GM23338 (cell line): ENCODE measurements at places on chromosomes 7 and 10.

GRCh38 chr10:21405981-21406380 is 119.5 kb downstream of the SKIDA1 start:
- DNase-seq = no peak

DNA sequence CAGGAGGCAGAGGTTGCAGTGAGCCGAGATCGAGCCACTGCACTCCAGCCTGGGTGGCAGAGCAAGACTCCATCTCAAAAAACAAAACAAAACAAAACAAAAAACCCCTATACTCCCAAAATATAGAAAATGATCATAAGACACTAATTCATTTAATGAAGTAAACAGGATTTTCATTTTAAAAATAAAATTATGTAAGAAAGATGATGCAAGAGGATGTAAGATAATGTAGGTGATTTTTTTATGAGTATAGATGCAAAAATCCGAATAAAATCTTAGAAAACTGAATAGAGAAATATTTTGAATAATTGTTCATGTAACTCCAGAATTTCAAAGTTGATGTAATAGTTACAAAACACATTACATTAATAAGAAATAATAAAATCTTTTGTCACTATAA is 3.6 kb upstream of the AS3MT start:
- DNase-seq = no peak

- no peak for DNase-seq
Measured at GRCh38 chr10:6071181-6072175, 9.3 kb upstream of the IL2RA start.

DNA sequence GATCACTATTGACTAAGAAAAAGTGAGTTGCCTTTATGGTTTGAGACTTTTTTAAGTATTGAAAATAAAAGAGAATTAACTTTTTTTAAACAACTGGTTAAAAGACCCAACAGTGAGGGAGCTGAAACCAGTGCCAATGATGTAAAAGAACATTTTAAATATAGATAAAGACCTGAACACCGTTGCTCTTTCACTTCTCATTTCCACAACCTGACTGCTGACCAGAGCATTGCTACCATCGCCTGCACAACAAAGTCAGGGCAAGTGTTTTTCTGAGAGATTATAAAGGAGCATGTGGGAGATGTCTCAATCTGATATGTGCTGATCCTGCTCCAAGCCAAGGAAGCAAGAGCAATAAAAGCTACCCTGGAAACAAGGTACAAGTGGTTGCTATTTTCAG is 34.7 kb downstream of the IMMP2L start:
- DNase-seq = no peak

- DNase-seq = no peak
Measured at GRCh38 chr7:144812379-144813283, 23.2 kb downstream of the TPK1 start.

- DNase-seq = no peak
Measured at GRCh38 chr7:84042110-84042539, 152.5 kb downstream of the SEMA3A start.

GRCh38 chr7:95590387-95591248 is 5.7 kb downstream of the PDK4 start:
- DNase-seq = no peak

DNA sequence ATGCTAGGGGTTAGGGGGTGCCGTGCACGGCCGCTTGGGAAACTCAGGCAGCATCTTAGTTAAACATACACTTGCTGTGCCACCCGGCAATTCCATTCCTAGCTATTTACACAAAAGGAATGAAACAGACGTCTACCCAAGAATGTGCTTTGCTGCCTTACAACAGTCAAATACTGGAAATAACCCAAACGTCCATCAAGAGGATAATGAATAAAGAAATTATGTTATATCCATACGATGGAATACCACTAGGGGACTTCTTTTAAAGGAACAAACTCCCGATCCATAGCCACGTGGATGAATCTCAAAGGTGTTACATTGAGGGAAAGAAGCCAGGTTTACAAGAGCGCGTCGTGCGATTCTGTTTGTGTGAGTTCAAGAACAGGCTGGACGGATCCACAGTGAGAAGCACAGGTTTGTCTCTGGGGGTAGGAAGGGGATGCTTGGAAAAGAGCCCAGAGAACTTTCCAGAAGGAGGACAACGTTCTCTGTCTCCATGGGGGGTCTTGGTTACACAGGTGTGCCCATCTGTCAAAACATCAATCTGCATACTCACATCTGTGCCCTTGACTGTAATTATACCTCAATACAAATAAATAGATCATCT is 41.8 kb downstream of the STK32C start:
- DNase-seq = no peak

DNA sequence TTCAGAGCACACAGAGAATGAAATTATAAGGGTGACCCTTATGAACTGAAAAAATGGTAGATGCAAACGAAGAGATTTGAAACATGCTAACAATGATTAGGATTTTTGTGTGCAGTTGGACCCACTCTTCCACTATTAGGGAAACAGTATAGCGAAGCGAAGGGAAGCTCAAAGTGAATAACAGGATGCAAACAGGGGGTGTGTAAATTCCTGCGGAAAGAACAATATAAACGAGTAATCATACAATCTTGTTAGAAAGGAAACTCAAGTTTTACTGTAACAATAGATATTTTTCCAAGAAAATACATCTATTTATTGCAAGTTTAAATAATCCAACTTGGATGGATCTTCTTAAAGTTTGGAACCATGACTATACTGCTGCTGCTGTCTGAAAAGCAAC is 14.7 kb downstream of the AHR start:
- no peak for DNase-seq

GRCh38 chr10:35397953-35398352 is 61.6 kb downstream of the CCNY start:
- DNase-seq = no peak

GRCh38 chr10:62046522-62047227 is 145.2 kb downstream of the ARID5B start:
- no peak for DNase-seq

- no peak for DNase-seq
Measured at GRCh38 chr7:151813997-151814396, 62.9 kb downstream of the PRKAG2 start.

- no peak for DNase-seq
Measured at GRCh38 chr10:9012312-9012711, 957.8 kb downstream of the GATA3 start.

- peak; percentile 83 for DNase-seq
Measured at GRCh38 chr7:127392566-127393367, at the start of gene ZNF800. TSS of gene ZNF800 (minus strand) at chr7:127392708. CDS start at chr7:127391557, 1,151 bp downstream.

DNA sequence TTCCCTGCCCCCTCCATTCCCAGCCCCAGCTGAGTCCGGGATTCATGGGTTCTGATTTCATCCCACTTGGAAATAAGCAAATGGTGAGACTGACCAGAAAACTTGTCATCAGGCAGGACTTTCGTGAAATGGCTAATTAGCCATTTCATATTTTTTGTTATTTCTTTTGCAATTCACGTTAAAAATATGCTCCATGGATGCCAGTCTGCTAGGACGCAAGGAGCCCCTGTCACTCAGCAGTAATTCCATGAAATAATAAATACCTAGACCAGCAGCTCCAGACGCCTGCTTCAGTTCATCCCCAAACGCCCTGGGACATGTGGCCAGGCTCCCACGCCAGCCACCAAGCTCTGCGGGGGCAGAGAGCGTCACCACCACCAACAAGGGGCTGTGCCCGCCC is 111.0 kb downstream of the TRIL start:
- DNase-seq = no peak

DNA sequence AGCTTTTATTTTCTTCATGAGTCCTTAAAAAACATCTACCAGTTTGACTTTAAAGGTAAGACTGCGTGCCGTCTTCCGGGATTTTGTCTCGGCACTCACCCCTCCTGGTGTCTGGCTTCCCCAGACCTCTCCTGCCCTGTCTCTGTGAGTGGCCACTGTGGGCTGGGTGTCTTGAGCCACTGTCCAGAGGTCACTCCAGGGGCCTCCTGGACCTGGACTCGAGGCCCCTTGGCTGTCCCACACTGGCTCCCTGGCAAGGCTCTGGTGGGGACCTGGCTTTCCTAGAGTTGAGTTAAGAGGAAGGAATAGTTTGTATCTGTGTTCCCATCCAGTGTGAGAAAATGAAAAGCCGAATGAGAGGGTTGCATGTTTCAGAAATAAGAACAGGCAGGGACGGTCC is 95.5 kb downstream of the NKX6-2 start:
- no peak for DNase-seq

GRCh38 chr10:127935071-127935561 is 28.2 kb downstream of the PTPRE start:
- DNase-seq = no peak

GRCh38 chr7:42068554-42069280 is 168.3 kb downstream of the GLI3 start:
- peak; percentile 46 for DNase-seq

DNA sequence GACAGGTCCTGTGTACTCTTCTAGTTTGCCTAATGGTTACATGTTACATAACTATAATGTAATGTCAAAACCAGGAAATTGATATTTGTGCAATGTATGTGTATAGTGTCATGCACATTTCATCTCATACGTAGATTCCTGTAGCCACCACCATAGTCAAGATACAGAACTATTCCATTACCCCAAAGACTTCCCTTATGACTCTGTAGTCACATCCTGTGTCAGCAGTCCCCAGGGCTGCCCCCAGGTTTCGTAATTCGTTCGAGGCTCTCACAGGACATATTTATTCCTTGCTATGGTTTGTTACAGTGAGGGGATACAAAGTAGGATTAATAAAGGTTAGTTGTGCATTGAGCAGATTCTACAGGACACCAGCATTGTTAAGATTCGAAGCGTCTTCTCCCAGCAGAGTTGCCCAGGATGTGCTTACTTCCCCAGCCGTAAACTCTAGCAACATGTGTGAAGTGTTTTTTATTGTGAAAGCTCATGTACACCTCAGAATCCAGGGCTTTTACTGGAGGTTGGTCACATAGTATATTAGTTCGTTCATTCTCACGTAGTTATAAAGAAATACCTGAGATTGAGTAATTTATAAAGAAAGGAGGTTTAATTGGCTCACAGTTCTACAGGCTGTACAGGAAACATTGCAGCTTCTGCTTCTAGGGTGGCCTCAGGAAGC is 18.6 kb downstream of the RABGEF1 start:
- DNase-seq = no peak

DNA sequence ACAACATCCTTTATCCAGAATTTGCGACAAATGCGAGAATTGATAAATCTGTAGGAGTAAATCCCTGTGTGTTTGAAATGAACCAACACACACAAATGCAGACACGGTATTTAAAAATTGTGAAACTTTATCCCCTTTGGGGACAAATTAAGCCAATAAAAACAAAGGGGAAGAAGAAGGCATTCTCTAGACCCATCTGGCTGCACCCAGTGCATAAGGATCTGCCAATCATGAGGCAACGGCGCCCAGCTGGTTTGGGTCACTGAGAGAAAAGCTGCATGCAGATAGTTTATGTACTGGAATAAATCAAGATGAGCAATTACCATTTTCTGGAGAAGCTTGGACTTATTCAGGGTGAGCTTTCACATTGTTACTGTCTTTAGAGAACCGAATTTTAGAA is 45.7 kb downstream of the VAX1 start:
- no peak for DNase-seq

DNA sequence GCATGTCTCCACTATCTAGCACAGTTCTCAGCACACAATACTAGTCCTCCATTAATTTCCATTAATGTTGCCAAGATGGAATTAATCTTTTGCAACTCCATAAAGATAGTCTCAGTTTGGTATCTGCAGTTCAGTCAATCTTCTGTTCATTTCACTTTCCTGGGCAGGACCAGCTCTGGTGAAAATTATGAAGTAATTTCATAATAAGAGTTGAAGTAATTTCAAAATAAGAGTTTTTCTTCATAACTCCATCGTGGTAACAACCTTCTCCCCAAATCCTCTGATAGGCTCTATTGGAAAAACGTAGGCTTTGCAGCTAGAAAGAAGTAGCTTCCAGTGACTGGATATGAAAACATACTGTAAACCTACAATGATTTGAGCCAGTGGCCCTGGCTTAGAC is 618.2 kb downstream of the TYW1 start:
- no peak for DNase-seq

DNA sequence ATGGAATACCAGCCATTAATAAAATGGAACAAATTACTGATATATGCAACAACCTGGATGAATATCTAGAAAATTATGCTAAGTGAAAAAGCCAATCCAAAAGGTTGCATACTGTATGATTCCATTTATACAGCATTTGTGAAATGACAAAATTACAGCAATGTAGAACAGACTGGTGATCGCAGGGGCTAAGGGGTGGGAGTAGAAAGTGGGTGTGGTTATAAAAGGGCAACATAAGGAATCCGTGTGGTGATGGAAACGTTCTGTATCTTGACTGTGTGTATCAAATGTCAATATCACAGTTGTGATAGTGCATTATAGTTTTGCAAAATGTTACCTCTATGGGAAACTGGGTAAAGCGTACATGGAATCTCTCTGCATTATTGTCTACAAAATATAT is 15.0 kb downstream of the CEP41 start:
- no peak for DNase-seq

DNA sequence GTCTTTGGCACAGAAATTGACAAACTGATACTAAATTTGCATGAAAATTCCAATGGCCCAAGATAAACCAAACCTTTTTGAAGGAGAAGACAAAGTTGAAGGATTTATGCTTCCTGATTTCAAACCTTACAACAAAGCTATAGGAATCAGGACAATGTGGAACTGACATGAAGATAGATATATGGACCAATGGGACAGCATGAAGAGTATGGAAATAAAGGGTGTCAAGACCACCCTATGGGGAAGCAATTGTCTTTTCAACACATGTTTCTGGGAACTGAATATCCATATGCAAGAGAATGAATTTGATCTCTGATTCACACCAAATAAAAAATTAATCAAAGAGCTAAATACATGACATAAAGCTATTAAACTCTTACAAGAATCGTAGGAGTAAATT is 77.2 kb upstream of the ADARB2 start:
- no peak for DNase-seq

GRCh38 chr10:78461333-78461732 is 427.7 kb downstream of the RPS24 start:
- no peak for DNase-seq

GRCh38 chr10:133608855-133609254 is 17.7 kb downstream of the FRG2B start:
- peak; percentile 52 for DNase-seq

DNA sequence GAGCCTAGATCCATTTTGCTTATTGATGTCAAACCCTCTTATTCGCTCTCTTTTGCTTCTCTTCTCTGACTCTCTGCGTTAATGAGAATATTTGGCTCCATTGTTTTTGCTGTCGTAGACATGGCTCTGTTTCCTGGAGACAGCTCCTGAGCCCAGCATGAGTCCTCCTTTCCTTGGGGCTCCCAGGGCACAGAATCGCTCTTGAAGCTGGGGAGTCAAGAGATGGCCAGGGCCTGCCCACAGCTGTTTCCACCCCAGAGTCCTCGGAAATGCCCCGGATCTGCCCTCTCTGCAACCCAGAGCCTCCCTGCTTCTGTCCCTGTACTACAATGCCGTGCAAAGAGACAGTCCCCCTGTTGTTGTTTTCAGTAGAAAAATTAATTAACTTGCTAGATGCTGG is 566.7 kb upstream of the FOXK1 start:
- no peak for DNase-seq

DNA sequence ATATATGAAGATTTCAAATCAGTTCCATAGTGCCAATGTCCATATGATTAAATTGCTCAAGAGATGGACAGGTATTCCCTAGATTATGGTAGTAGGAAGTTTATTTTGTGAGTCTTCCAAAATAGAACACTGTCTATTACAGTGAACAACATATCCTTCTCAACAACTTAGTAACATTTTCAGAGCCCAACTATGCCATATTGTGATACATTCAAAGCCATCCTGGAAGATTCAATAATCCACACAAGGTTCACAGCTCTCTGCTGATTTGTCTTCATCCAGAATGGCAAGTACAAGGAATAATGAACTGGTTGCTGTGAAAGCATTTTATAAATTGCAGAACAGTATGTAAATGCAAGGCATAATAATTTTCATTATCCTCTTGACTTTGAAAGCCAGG is 213.9 kb downstream of the CHRM2 start:
- no peak for DNase-seq

- DNase-seq = peak; percentile 55
Measured at GRCh38 chr7:32496052-32496813, 944 bp downstream of the AVL9 start.
